NCI-H345 (cell line): ENCODE measurements at places on chromosomes 6 and 20.

GRCh38 chr20:22348010-22348409 is 236.4 kb downstream of the FOXA2 start:
- no peak for DNase-seq

DNA sequence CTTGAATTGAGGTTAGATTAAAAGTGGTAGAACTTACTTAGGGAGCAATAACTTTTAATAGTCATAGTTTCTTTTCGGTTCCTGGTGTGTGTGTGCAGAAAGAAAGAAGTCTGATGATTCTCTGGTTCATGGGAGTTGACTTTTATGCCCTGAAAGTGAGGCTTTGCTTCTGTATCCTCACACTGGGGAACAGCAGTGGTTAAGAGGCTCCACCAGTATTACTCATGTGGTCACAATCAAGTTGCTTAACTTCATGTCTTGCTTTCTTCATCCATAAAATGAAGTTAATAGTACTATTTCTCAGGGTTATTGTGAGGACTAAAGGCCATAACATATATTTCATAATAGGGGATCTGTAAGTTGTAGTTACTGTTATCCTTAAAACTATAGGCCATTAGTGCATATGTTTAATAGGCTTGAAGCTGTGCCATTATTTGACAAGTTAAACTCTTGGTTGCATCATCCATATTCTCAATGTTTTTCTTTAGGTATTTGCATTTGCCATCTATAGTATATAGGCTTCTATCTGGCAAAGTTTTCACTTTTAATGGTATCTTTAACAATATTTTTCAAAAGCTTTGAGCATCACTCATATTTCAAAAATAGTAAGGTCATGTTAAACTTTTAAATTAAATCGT is 262.4 kb downstream of the PLCB1 start:
- DNase-seq: no peak

GRCh38 chr6:76774781-76775384 is 688.4 kb downstream of the HTR1B start:
- DNase-seq: peak; percentile 49

- no peak for DNase-seq
These were observed 41.3 kb downstream of the DSTN start for GRCh38 chr20:17611290-17611539.

DNA sequence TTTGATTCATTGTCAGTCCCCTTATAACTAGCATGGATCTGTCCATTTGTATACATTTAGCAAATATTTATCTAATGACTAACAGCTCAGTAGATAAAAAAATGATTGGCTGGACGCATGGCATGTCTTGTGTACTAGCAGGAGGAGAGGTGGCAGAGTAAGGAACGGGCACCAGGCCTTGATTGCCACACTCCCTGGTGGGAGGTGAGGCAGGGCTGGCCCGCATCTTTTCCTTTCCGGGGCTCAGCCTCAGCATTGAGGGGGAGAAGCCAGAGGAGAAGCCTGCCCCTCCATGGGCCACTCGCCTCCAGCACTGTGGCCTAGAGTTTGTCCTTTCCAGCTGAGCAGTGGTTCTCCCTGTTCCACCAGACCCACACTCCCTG is 84.9 kb upstream of the TMEM181 start:
- DNase-seq: peak; percentile 85

DNA sequence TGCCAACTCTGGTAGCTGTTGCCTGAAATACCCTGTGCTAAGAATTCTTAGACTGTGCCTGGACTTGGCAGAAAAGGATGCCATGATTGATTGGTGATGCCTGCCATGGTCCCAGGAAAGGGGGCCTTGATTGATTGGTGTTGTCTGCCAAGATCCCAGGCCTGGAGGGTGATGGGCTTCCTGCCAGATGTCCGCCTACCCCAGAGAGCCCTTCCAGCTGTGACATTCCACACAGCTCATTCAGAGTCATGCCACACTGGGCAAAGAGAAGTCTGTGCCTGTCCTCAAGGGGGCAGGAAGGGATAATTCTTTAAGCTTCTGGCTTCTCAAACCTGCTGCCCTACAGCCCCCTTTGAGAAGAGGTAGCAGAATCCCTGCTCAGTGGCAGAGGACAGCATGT is 24.6 kb downstream of the RIMS4 start:
- peak; percentile 54 for DNase-seq

- DNase-seq: no peak
These were observed 118.8 kb downstream of the ZMYND8 start for GRCh38 chr20:47237715-47238114.

GRCh38 chr6:90458353-90459224 is 128.3 kb downstream of the MAP3K7 start:
- no peak for DNase-seq

DNA sequence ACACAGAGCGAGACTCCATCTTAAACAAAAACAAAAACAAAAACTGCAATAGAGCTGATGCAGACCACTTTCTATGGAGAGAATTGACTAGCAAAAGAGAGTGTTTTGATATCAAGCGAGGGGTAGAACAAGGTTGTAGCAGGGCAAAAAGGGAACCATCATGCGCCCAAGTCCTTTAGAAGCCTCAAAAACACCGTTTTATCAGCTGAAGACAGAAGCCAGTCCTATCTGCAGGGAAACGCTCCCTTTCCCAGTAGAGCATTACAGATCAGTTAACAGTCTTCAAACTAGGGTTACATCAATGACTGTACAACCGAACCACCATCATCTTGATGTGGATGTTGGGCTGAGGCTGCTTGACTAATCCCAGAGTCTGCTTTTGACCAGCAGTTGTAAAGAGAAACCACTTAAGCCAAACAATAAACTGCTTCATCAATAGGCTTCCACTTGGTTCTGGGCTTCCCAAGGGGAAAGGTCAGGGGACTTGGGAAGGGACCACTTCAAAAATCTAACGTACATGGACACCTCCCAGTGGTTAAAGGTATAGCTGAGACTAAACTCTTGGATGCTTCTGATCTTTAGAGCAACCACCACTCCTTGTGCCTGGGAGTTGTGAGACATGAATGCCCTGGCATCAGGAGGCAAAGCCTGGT is 59.6 kb upstream of the SPDEF start:
- no peak for DNase-seq

DNA sequence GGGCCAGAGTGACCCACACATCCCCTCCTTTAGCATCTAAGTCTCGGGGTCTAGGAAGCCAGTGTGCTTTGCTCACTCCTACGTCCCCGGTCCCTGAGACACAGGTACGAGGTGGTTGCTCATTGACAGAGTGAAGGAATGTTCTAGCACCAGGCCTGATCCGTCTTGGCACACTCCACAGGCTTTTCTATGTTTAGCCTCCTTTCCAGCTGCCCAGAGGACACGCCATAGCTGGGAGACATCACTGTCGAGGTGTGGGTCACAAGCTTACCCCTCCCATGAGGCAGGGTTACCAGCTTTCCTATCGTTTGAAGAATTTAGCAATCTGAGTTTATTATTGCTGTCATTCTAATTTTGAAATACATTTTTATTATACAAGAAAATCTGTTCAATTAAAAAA is 30.4 kb upstream of the IER3 start:
- DNase-seq: no peak

DNA sequence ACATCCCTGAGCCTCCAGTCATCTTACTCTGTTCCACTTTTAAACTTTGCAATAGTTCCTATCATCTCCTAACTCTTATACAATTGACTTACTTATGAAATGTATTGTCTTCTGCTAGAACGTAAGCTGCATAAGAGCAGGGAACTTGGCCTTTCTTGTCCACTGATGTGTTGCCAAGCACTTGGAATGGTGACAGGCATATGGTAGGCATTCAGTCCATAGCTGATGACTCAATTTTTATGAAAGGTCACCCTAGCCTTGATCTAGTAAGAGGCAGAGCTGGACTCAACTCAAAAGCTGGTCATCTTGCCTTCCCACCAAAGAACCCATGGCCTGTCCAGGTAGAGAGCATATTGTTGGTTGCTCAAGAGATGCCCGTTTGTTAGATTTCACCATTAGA is 82.4 kb upstream of the FAM184A start:
- DNase-seq: no peak

GRCh38 chr6:36938536-36938935 is 16.0 kb upstream of the PI16 start:
- DNase-seq: no peak

DNA sequence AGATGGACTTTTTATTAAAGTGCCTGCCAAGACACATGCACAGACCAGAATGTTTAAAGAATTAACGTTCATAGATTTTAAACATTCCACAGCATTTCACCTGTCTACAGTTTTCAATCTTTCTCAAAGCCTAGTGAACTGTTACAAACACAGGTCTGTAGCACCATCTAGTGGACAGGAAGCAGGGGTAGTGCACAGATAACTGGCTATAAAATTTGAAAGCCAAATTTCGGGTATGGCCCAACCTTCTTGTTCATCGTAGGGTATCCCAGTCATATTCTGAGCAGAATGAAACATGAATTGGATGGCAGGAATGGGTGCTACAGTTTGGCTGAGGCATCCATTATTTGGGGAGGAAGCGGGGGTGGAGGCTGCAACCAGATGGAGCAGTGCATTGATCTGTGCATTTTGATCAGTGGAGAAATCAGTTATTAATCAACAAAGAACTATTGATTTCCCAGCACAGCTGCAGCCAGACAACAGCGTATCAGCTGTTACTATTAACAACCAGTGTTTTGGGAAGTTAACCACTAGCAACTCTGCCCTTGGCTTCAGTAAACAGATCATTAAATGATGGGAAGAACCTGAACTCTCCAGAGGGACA is 56.1 kb upstream of the B3GAT2 start:
- peak; percentile 70 for DNase-seq

- DNase-seq: no peak
These were observed 40.4 kb upstream of the POLR1H start for GRCh38 chr6:30020626-30021025.

- no peak for DNase-seq
These were observed 7.4 kb upstream of the CD24 start for GRCh38 chr6:106981926-106982325.

DNA sequence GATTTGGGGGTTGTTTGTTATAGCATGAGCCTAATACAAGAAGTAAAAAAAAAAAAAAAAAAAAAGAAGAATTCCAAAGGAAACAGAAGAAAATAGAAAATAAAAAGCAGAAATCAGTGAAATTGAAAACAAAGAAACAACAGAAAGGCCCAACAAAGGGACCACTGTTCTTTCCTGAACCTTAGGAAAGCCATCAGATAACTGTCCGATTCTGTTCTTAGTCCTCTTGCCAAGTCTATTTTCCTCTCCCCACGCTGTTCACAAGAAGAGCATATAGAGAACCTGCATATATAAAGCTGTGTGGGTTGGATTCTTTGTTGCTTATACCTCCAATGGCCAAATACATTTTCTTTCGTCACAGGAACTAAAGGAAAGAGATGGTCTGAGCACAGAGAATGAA is 38.0 kb upstream of the IPCEF1 start:
- no peak for DNase-seq

DNA sequence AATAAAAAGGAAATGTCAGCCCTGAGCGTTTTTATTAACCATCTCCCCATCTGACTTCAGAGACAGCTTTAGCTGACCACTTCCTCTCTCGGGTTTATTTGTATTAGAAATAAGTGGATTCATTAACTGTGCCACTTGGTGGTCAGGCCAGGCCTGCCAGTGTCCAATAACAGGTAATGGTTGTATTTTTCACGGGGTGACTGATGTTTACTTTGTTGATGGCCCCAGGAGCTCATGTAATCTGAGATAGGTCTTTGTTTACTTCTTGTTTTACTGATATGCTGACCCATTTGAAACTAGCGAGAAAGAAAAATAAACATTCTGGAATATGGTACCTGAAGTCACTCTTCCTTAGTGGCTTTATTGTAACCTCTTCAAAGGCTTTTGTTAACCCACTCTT is 504.3 kb upstream of the SLC35B3 start:
- peak; percentile 0 for DNase-seq

- no peak for DNase-seq
These were observed 28.4 kb downstream of the MAP3K5 start for GRCh38 chr6:136763716-136764516.

DNA sequence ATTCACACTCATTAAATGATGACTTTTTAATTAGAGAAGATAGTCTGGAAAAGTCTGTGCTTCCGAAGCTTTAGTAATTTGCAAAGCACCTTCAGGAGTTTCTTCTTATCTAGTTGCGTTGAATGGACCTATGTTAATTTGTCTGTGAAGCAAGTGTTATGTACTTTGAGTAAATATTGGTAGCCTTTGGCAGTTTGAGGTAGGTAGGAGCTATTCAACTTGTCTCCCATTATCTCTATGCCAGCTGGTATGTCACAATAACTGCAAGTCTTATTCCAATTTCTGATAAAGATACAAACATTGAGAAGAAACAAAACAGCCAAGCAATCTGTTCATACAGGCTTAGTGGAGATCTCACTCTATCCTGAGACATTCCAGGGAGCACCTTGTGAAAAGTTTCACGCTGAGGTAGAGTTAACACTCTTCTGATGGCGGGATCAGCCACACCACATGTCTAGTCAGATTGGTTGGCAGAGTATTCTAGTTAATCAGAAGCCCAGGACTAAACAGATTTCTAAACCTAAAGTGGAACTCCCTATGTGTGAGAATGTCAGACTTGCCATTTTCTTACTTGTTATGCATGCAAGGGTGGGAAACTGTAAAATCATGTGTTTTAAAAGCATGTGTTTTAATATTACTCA is 219.8 kb upstream of the MANEA start:
- no peak for DNase-seq

GRCh38 chr6:87184762-87185250 is 29.4 kb downstream of the ZNF292 start:
- peak; percentile 1 for DNase-seq

GRCh38 chr20:14142171-14142570 is 146.9 kb downstream of the MACROD2 start:
- DNase-seq: peak; percentile 83

DNA sequence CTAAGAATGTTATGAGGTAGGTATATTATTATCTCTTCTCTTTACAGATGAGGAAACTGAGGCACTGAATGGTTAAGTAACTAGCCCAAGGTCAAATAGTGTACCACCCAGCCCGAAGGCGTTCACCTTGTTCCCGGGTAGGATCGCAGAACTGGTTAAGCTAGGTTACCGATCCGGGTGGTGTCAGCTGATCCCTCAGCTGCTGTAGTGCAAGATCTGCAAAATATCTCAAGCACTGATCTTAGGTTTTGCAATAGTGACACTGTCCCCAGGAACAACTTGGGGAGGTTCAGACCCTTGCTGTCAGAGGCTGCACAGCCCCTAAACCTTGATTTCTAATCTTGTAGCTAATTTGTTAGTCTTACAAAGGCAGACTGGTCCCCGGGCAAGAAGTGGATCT is 28.1 kb downstream of the SLC52A3 start:
- DNase-seq: no peak

DNA sequence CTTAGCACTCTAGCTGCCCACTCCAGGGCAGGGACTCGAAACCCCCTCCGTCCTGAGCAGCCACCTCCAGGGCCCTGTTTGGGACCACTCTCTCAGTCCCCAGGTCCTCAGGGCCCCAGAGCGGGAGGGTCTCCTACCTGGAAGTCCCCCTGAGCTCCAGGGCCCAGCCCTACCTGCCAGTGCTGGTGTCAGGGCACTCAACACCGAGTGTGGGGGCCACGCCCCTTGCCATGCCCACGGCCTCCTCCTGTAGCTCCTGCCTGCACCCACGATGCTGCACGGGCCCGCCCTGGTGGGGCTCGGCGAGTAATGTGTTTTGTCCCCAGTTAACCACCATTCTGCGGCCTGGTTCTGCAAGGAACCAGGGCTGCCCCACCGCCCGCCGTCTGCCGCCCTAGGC is 21.5 kb downstream of the SPDEF start:
- DNase-seq: no peak
